ENCODE measurements at places on chromosomes 11 and 22.

DNA sequence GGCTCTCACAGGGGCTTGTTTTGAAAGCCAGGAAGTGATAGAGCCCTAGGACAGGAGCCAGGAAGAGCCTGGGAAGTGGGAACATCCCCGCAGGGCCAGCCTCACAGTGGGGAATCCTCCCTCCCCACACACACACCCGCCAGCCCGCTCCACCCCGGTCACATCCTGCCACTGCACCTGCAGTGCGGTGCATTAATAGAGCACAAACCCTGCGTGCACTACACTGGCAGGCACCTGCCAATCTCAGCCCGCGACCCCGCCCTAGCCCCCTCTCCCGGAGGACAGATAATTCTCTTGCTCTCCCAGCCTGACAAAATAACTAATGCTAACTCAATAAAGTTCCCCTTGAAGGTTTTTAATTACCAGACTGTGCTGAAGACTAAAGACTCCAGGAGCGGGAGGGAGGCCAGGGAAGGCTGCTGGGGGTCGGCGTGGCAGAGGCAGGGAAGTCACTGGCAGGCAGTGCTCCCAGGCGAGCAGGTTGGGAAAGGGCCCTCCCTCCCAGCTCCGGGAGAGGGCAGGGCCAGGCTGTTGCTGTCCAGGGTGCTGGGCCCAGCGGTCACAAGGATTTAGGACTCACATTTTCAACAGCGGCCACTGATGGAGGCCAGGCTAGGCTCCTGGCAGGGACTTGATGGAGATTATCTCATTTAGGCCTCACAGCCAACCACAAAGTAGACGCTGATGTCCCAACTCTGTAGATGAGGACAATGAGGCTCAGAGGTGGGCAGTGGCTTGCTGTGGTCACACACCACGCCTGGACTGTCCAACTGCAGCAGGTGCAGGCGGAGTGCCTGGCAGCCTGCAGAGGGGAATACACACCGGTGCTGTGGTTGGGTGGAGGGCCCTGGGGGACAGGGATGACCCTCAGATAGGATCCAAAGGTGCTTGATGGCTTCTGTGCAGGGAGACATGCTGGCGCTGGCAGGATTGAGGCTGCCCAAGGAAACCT lies 23.9 kb upstream of the TCF20 start:
- DNase-seq: no peak

- no peak for DNase-seq
Observed at GRCh38 chr11:94773842-94774241, 5.7 kb downstream of the AMOTL1 start.

DNA sequence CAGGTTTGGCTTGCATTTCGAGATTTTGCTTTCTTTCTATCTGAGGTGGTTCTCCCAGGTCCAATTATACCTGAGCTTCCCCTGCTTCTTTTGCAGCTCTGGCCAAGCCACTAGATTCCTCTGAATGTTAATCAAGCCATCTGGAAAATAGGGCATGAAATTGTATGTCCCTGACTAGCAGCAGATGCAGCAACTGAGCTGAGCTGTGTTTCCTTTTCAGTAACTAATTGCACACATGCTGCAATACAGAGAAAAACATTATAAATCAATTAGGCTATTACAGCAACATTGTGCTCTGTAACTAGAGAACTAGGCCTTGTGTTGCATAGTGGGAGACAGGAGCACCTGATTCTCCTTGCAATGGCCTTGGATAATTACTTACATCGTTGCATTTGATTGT lies 408.3 kb downstream of the ETS1 start:
- no peak for DNase-seq

DNA sequence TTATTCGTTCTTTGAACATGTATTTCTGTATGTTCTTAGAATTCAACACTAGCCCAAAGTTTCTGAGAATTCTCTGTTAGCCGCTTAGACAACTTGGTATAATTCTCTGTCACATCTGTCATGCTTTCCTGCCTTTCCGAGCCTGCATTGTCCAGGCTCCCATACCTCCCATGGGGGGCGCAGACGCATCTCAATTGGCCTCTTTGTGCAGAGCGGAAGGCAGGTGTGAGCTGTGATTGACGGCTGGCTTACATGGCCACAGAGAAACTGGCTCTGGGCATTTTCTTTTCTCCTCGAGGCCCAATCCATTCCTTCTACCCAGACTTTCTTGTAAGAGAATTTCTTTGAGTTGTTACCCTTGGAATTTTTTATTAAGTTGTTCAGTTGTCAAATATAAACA lies 132.7 kb upstream of the SESN3 start:
- no peak for DNase-seq

DNA sequence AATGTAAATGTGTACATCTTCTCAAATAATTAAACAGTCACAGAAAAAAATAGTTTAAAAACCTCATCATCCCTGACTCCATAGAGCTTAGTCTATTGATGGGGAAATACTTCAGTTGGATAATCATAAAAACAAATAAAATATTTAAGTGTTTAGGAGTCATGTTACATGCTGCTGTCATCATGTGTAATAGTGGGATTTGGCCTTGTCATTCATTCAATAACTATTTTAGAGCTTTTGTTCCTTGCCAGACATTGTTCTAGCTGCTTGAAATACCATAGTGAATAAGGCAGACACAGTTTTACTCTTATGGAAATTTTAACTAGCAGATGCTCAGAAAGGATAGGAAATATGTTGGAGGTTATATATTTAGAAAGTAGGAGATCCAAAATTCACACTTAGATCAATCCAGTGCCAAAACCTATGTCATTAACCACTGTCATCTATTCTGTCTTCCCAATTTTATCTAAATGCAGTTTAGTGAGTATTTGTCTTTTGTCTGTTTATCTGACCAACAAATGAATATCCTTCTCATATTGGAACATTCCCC lies 324.7 kb downstream of the CASP12 start:
- DNase-seq: no peak

GRCh38 chr11:82854242-82854641 lies 46.0 kb downstream of the PRCP start:
- no peak for DNase-seq

Data from activated CD4-positive, CD25-positive, alpha-beta regulatory T cell (primary cell).